ENCODE measurements at places on chromosomes 13 and 19.

- no peak for DNase-seq
These were observed 72.4 kb upstream of the CLDN10 start for GRCh38 chr13:95480131-95480545.

DNA sequence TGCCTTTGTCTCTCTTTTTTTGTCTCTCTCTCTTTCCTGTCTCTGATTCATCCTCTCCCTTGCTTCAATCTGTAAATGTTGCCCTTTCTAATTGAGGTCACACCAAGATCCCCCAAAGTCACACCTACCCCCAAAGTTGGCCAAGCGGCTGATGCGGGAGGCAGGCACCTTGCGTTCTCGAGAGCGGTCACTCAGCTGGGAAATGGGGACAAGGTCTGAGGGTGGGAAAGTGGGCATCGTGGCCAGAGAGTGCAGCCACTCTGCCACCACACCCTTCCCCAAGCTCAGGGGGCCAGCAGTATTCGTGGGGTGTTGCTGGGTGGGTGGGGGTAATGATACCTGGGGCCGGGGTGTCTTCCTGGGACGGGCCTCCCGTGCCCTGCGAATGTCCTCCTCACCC lies 2.7 kb downstream of the COQ8B start:
- DNase-seq, result no peak

GRCh38 chr19:8311461-8312260 lies 3.5 kb upstream of the CD320 start:
- no peak for DNase-seq

DNA sequence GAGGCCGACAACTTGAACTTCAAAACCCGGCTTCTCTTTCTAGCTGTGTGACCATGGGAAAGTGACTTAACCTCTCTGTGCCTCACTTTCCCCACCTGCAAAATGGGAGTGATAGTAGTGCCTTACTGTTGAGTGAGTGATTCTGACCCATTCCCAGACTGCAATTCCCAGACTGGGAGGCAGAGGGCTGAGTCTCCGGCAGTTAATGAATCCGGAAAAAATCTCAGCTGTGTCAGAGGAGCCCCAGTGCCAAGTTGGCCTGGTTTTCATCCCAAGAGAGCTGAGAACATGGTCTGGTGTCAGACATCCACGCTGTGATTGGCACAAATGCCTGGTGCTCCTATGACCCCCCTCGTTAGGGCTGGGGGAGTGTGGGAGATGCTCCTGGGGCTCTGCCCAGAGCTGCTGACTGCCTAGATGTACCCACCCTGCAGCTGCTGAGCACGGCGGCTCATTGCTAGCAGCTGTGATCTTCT lies 50.0 kb downstream of the PIN1 start:
- no peak for DNase-seq

DNA sequence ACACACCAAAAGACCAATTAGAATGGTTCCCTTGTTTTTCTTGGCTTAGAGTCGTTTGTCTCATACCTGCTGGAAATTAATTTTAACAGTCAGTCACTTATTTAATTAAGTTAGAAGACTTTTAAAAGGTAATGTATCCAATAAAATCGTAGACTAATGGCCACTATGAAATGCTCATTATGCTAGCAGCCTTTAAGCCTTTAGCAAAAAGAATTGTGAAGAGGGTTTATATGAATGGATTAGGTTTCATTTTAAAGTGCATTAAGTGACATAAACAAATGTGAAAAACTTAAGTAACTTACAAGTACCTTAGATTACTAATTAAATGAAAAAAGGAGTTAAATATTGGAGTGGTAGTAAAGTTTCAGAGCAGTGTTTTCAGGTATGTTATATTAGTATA lies 139.6 kb downstream of the RXFP2 start:
- no peak for DNase-seq

GRCh38 chr13:28494778-28495537 lies at the start of gene FLT1:
FLT1 (minus strand) TSS chr13:28495128; CDS start chr13:28494843, 285 bp downstream.
- no peak for DNase-seq

All from renal cortical epithelial cell (primary cell).